NCI-H1105 (cell line): ENCODE measurements at places on chromosomes 6 and 20.

DNA sequence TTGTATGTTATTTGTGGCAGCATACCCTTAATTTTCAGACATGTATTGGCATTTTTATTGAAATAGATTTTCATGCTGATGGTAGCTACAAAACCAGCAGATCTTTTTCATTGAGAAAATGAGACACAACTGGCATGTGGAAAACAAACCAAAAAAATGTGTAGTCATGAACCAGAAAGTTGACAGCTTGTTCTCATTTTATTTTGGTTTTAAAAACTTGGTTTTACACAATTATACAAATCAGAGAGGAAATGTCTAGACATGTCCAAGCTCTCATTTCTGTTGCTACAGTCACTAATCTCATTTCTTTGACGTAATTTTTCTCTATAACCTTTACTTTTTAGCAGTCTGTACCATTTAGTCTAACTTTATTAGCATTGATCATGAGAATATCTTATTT is 85.4 kb downstream of the GRIK2 start:
- no peak for DNase-seq

- peak; percentile 51 for DNase-seq
These were observed at the start of gene NKAIN2 for GRCh38 chr6:123803504-123804013. Gene NKAIN2 (plus strand): TSS chr6:123803865.

DNA sequence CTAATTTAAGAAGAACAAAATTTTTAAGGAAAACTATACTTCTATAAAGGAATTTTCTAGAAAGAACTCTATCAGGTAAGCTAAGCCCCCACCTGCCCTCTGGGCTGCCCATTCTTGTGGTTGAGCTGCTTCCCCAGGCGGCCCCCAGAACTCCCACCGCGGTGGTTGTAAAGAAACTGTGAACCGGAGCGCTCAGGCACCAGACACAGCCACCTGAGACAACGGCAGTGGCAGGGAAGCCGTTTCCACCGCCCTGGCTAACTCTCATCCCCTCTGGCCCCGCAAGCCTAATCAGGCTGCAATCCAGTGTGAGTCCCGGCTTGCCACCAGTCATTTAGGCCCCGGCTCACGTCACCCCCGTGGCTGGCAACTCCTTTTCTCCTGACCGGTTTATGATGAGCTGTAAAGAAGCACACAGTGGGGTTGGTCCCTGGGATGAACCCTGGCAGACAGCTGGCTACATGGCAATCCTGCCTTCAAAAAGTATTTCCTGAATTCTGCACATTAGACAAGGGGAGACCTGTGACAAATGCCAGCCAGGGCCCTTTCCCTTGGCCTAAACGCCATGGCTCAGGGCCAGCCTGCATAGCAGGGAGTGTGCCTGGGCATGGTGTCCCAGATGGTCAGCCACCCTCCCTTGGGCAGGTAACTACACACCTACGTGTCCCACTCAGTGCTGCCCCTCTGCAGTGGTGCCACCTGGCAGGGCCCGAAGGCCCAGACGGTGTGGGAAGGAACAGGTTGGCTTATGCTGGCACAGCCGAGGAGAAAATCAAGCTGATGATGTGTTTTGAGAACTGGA is 63.8 kb upstream of the GPR31 start:
- DNase-seq = no peak

- DNase-seq = no peak
These were observed 214.3 kb downstream of the DHX35 start for GRCh38 chr20:39176457-39176856.

GRCh38 chr6:81708113-81708699 is 44.3 kb downstream of the TENT5A start:
- no peak for DNase-seq

GRCh38 chr20:56358600-56359211 is at the start of gene FAM210B:
Gene FAM210B (plus strand): TSS chr20:56358974. CDS start chr20:56359006, 32 bp downstream.
- peak; percentile 91 for DNase-seq

DNA sequence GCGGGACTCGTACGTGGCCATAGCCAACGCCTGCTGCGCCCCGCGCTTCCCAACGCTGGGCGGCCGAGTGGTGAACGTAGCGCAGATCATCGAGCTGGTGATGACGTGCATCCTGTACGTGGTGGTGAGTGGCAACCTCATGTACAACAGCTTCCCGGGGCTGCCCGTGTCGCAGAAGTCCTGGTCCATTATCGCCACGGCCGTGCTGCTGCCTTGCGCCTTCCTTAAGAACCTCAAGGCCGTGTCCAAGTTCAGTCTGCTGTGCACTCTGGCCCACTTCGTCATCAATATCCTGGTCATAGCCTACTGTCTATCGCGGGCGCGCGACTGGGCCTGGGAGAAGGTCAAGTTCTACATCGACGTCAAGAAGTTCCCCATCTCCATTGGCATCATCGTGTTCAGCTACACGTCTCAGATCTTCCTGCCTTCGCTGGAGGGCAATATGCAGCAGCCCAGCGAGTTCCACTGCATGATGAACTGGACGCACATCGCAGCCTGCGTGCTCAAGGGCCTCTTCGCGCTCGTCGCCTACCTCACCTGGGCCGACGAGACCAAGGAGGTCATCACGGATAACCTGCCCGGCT is 3.4 kb downstream of the SLC32A1 start:
- DNase-seq = no peak

DNA sequence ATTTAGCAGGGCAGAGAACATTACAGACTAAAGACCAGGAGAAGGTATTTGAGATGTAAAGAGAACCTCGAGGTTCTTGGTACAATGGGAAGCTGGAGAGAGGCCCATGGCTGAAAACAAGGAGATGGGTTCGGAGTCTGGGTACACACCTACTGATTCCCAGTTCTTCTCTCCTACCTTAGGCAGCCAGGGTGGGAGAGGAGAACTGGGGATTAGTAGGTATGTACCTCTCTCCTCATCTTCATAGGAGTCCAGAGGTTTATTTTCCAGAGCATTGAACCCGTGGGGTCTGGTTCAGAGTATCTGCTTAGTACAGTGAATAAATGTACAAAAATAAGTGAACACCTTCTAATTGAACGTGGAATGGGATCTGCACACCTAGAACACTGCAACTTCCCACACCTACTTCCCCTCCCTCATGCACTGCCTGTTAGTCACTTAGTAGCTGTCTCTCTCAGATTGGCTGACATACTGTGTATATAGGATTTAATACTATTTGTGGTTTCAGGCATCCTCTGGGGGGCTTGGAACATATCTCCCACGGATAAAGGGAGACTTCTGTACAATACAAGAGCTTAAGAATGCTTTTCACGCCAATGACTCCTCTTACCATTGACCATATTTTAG is 23.5 kb upstream of the NUP153 start:
- no peak for DNase-seq

DNA sequence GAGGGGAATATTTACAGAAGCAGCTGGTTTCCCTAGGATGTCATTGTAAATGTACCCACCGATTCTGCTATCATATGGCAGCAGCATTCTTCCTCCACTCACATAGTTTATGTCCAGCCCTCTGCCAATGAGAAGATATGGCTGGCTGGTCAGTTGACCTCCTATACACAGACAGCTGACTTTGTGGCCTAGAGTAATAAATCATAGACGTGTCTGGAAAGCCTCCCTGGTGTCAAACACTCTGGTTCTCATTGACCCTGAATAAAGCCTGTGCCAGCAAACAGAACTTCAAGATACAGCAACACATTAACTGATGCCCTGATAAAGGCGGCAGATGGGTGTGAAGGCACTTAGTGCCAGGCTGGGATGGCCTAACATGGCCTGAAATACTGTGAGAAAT is 52.6 kb downstream of the GPR63 start:
- no peak for DNase-seq
